ELR (cell line): ENCODE measurements at places on chromosomes 5 and 9.
A peak's percentile ranks its signal among the peaks of the same experiment; 100 is the strongest.

DNA sequence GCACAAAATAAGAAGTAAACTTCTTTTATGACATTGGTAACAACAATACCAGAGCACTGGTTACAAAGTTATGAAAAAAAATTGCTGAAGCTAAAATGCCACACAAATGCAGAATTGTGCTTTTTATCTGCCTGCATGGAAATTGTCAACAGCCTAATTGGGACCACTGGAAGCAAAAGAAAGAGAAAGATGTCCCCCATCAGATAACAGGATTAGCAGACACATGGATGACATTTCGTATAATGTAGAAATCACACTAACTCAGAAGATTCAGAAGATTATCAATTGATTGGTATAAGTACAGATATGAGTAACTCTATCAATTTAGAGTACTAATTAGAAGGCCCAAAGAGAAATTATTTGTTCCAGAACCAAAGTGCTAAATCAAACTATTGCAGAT lies 19.1 kb upstream of the FRMD3 start:
- no peak for DNase-seq

DNA sequence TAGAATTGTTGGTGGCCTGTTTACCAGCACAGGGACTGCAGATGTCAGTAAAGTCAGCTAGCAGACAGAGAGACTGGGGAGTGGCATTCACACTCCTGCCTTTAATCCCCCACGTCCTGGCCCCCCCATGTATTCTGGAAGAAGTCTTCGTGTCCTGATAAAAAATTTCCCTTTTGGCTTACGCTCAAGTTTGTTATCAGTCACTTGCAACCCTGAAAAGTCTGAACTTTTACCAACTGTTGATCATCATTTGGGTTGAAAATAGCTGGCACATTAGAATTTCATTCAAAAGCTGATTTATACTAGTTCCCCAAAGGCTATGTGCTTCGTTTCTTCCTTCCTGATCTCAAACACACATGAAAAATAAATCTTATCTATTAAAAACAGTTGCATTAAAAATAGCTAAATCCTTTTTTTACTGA lies 5.8 kb upstream of the CRHBP start:
- DNase-seq = no peak

DNA sequence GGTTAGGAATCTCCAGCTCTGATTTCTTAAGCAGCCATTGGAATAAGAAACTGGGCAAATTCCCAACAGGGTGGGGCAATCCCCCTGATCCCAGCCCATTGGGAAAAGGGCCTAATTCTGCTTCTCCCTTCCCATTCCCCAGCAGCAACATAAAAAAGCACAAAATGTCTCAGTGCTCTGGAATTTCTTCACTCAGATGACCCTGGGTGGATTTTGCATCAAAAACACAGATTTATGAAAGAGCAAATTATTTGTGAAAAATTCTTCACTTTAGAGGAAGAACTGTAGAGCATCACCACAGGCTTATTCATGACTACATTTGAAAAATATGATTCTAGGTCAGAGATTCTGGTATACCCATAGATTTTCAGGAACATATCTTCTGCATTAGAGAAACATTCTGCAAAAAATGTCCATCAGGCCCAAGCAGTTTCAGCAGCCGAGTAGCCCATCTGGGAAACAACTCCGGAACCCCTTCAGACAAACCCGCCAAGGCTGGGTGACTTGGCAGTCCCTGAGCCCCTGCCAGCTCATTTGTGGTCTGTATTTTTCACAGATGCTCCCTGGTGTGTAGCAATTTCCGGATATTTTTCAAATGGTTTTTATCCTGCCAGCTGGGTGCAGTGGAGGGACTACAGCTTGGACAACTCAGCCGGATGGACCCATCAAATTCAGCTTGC lies 102.1 kb upstream of the RANBP3L start:
- DNase-seq = peak; percentile 86

GRCh38 chr5:87403409-87403808 lies 9.3 kb downstream of the CCNH start:
- DNase-seq = no peak

GRCh38 chr5:39328731-39329130 lies 35.6 kb downstream of the C9 start:
- DNase-seq = no peak

- no peak for DNase-seq
Observed at GRCh38 chr5:109164001-109164400, 245.8 kb downstream of the PJA2 start.

- DNase-seq = no peak
Observed at GRCh38 chr9:14560194-14560593, 133.0 kb downstream of the ZDHHC21 start.

DNA sequence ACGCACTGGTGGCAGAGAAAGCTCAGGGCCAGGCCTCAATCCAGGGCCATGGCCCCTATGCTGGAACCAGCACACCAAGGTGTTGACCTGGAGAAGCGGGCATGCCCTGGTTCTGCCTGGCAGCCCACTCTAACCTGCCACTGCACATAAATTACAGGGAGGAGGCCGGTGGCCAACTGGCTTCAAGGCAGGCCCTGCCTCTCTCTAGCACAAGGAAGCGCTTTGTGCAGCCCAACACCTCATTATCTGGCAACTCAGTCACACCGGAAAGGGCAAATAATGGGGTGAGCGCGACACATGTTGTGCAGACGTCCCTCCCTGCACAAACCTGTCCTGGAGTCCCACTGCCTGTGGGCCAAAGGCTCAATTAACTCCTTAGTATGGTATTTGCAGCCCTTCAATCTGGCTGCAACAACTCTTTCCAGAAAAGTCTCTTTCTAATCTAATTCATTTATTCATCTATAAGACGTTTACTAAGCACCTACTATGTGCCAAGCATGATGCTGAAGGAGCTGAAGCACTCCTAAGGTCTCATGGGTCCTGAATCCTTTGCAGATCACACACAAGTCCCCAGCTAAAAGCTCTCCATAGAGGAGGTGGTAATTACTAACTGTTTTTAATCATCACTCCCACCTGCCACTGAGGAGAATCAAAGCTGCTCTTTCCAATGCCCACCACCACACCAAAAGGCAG lies 24.9 kb downstream of the SHB start:
- no peak for DNase-seq

DNA sequence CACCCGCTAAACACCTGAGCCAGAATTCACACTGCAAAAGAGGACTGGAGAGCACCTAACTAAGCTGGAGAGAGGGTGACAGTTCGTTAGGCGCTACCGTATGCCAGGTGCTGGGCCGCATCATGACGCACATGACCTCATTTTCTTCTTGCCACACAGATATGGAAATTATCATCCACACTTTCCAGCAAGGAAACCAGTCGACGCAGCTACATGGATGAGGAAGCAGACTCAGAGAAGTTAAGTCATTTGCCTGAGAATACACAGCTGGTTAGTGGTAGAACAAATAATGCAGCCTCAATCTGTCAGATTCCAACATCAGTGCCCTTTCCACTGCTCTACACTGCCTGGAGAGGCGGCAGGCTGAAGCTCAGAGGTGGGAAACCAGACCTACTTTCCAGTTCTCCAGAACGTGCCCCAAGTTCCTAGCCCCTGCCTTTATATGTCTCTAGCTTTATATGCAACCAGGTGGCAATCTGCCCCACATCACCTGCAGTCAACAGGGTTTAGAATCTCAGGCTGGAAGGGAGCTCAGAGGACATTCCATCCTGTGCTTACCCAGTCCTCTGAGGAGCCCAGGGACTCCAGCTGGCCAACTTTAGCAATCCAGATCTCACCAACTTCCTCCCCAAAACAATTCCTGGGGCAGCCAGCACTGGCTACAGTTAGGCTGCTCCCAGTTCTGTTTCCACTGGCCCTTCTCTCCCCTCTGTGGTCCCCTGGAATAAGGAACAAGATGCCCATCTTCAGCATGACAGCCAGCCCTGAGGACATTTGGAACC lies 8.8 kb downstream of the TNIP1 start:
- DNase-seq = peak; percentile 29

GRCh38 chr5:167530548-167530947 lies 760.9 kb upstream of the WWC1 start:
- DNase-seq = no peak

- no peak for DNase-seq
Observed at GRCh38 chr5:166346726-166347374, 1944.6 kb upstream of the WWC1 start.

DNA sequence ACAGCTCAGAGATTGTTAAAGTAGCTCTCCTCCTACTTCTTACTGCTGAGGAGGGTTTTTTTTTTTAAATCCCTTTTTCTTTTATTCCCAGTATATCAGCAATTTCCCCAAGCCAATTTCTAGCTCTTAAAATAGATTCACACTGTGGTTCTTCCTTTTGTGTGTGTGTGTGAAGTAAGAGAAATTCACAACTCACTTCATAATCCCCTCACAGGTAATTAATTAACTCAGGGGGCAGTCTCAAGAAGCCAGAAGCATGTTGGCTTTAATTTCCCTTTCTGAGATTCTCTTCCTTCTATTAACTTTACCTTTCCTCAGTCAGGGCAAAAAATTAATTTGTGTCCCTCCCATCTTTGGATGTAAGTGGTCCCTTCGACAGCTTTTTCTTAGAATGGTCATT lies 71.0 kb upstream of the HMHB1 start:
- no peak for DNase-seq

DNA sequence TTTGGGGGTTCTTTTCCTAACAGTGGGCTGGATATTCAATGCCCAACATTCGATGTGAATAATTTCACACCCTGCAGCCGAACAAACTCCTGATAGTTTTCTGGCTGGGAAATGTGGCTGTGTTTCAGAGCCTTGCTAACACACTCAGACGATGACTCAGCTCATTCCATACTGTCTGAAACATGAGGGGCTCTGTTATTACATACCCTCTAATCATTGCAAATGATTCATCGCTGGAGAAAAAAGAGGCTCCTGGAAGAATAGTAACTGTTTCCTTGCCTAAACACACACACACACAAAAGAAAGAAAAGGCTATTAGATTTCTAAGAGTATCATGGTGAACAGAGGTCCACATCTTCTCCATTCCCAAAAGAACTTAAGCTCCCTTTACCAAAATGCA lies 75.8 kb downstream of the OXCT1 start:
- peak; percentile 97 for DNase-seq

DNA sequence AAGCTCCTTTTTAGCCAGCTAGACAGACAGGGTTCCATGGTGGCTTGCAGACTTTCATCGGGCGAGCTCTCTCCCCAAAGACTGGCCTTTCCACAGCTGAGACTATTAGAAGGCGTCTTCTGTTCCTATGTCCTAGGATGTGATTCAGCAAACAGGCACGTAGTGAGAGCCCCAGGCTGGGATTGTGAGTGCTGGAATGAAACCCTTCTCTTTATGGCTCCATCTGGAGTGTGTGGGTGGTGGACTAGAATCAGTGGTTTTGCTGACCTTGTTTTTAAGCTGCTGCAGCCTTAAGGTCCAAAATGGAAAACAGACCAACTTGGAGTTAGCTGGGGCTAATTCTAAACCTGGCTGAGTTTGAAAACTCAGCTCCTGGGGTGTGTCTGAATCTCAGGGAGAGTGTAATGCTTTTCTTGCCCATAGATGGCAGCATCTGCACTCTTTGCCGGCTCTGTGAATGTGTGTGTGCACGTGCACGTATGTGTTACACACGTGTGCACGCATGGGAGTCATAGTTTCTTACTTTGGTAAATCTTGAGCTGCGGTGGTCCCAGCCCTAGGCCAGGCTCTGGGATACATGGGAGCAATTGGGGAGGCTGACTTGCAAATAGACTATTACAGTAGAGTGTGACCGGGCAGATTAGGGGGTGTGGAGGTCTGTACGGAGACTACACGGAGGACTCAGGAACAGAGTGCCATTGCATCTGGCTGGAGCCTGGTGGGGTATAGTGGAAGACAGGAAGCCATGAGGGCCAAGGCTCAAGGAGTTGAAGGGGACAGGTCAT lies 10.7 kb downstream of the GSN start:
- DNase-seq = peak; percentile 97

DNA sequence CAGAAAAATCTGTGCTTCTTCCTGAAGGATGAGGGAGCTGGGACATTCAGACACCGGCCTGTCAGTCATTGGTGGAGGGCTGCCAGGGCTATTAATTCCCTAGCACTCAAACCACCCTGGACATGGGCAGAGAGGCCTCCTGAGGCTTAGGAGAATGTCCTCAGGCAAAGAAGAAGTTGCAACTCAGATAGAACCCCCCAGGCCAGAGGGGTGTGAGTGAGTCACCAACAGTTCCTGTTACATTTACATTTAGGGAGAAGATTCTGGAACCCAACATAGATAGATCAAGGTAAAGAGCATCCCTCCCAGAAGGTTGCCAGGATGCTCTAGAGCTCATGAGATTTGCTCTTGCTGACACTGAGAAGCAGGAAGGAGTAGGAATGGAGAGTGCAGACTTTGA lies 29.2 kb upstream of the SYK start:
- no peak for DNase-seq

GRCh38 chr5:135214897-135215616 lies 181.0 kb upstream of the PITX1 start:
- peak; percentile 17 for DNase-seq

DNA sequence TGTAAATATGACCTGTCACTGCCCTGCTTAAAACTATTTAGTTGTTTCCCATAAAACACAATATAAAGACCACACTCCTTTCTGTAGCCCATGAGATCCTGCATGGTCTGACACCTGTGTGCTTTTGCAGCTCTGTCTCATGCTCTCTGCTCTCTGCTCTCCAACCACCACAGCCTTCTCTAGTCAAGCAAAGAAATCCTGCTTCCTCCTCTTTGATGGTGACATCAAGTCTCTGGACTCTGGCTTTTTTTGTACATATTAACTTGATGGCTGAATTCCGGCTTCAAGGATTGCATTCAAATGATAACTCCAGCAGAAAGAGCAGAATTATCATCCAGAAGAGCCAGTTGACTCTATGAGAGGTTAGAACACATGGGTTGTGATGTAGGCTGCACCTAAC lies 58.2 kb downstream of the CHSY3 start:
- DNase-seq = no peak

DNA sequence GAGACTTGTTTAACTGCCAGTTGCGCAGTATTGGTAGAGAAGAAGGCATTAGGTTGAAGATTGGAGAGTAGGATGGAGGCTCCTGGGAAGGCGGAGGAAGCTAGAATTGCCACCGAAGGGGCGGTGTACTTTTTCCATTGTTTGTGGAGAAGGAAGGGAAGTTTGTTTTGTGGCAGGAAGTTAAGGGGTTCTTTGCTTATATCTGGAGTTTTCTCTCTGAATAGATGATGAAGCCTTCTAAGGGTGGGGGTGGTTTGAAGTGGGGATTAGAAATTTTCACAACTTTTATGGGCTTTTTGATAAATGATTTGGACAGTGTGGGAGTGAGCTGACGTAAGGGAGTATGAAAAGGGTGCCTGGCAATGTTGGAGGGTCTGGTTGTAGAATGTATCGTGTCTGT lies 59.3 kb downstream of the SNX30 start:
- DNase-seq = no peak

- DNase-seq = peak; percentile 53
Observed at GRCh38 chr5:113330533-113331208, 104.1 kb downstream of the TSSK1B start.

DNA sequence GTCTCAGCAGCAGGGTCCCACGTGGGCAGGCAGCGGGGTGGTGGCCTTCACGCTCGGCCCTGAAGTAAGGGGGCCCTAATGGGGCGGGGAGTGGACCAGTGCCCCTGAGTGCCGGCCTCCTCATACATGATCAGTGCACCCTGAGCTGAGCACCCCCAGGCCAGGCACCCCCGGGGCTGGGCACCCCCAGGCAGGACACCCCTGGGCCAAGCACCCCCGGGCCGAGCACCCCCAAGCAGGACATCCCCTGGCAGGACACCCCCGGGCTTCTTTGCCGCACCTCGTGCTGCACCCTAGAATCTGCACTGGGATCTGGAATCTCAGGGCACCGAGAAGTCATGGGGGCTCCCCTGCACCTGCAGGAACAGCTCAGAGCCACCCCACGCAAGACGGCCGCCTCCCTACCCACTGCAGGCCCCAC lies 51.4 kb downstream of the EXD3 start:
- DNase-seq = no peak
